NCI-H2227 treated with DMSO at 0.1 percent for 48 hours (cell line): ENCODE measurements at places on chromosomes 5 and 9.
A peak's percentile ranks its signal among the peaks of the same experiment; 100 is the strongest.

GRCh38 chr5:36180556-36181350, 28.8 kb downstream of the SKP2 start:
- no peak for DNase-seq

GRCh38 chr5:154395407-154396106, 50.2 kb upstream of the SAP30L start:
- no peak for DNase-seq

- DNase-seq, result peak; percentile 18
These were observed 17.5 kb downstream of the WHRN start for GRCh38 chr9:114487607-114488300.

DNA sequence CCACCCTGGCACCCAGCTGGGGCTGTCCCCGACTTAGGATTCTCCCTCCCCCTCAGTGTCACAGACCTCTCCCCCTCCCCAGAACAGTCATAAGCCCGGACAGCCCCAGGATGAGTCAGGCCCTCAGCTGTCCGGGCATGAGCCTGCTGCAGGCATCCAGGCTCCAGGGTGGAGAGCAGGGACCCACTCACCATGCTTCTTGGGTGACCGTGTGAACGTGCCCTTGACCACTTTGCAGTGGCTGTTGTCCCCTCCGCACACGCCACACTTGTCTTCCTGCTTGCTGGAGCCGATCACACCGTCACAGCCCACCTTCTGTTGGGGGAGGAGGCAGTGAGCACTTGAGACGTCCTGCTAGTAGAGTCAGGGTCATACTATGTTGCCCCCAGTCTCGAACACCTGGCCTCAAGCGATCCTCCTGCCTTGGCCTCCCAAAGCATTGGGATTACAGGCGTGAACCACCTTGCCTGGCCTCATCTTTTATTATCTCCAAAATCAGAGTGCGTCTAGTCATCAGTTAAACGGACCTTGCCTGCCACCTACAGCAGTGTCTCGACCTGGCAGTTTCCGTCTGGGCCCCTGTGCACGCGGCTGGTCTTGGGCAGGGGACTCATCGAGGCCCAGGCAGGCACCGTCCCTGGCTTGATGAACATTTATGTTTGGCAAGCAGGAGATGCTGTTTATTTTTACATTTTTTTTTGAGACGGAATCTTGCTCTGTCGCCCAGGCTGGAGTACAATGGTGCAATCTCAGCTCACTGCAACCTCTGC, 72.6 kb downstream of the ZNF354C start:
- DNase-seq, result no peak

GRCh38 chr5:177453852-177454396, 7.3 kb downstream of the PRR7 start:
- DNase-seq, result peak; percentile 63

DNA sequence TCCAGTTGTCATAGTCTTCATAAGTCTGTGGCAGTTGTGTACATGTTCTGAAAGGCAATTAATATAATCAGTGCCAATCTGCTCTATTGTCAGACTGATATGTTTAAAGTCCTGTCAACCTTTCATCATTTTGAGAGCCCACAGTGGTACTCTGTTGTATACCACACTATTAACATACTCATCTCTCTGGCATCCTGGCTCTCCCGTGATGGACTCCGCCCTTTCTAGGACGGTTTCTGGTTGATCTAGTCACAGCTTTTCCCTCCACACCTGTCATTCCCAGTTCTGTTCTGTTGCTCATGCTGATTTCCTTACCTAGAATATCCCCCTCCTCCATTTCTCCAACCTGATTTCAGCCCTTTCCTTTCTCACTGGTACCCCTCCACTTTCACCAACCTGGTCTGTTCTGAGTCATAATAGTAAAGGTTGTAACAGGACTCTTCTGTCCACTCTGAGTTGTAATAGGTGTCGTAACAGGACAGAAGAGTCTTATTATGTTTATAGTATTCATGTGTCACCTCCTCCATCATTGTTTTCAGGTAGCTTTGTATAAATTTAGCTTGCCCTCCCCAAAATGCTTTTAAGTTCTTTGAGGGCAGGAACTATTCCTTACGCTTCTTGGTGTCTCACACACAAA, 4.1 kb downstream of the PTCD2 start:
- DNase-seq, result no peak

DNA sequence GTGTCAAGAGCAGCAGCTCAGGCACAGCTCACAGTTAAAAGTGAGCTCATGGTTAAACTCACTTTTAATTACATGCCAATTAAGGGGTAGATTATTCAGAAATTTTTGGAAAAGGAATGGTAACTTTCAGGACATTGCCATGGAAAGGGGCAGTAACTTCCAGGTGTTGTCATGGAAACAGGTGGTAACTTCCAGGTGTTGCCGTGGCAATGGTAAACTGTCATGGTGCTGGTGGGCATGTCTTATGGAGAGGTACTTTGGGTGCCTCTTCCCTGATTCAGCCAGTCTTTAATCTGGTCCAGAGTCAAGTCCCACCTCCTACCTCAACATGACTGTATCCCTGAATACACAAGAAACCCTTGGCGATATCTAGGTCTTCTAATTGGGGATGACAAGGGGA, 223.2 kb upstream of the TAS2R1 start:
- DNase-seq, result no peak

DNA sequence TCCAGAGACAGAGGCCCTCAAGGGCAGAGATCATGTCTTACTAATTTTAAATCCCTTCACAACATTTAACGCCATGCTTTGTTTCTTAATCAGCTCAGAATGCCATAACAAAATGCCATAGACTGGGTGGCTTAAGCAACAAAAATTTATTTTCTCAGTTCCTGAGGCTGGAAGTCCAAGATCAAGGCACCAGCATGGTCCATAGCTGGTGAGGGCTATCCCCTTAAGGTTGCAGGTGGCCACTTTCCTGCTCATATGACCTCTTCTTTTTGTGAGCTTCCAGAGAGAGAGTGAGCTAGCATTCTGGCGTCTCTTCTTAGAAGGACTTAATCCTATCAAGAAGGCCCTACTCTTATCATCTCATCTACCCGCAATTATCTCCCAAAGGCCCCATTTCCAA, 470.3 kb downstream of the ZNF608 start:
- no peak for DNase-seq

GRCh38 chr5:172944741-172945140, 14.5 kb upstream of the RPL26L1 start:
- DNase-seq, result no peak

DNA sequence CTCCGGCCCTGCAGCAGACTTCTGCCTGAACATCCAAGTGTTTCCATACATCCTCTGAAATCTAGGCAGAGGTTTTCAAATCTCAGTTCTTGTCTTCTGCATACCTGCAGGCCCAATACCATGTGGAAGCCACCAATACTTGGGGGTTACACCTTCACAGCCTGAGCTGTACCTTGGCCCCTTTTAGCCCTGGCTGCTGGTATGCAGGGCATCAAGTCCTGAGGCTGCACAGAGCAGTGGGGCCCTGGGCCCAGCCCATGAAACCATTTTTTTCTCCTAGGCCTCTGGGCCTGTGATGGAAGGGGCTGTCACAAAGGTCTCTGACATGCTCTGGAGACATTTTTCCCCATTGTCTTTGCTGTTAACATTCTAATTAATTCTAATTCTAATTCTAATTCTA, 680.6 kb downstream of the ELAVL2 start:
- DNase-seq, result no peak

DNA sequence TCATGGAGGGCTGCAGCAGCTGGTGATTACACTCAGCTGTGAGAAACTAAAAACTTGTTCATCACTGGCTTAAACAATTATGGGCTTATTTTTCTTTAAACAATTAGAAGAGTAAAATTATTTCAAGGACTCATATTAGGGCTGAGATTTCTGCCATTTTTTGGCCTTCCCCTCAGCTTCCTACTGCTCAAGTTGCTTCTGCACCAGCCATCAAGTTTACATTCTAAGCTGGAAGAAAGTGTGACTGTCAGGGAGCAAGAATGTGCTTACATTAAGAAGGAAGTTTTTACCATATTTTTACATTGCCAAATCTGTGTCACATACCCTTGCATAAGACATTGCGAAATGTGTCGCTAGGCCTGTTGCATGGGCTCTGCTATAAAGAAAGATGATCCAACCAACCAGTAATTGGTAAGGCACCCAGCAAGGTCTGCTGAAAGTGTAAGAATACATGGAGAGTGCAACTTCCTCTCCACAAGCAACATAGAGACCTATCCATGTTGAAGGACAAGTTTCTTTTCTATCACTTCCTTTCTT, 260.3 kb upstream of the CDH10 start:
- no peak for DNase-seq

GRCh38 chr9:37515620-37516258, 30.0 kb downstream of the POLR1E start:
- DNase-seq, result no peak

DNA sequence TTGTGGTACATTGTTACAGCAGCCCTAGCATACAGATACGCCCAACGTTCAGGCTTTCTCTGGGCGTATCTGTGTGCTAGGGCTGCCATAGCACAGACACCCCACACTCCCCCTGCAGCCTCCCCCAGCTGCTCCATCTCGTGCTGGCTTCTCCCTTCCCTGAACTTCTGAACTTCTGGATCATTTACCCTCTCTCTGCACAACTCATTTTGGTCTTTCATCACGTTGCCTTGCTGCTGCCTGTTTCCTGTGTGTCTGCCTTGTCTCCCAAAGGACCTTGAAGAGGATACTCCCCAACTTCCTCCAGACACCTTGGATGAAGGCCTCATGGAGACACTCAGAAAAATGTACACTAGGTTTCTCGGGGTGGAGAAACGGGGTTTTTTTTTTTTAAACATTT, 37.3 kb downstream of the SLIT3 start:
- DNase-seq, result no peak

DNA sequence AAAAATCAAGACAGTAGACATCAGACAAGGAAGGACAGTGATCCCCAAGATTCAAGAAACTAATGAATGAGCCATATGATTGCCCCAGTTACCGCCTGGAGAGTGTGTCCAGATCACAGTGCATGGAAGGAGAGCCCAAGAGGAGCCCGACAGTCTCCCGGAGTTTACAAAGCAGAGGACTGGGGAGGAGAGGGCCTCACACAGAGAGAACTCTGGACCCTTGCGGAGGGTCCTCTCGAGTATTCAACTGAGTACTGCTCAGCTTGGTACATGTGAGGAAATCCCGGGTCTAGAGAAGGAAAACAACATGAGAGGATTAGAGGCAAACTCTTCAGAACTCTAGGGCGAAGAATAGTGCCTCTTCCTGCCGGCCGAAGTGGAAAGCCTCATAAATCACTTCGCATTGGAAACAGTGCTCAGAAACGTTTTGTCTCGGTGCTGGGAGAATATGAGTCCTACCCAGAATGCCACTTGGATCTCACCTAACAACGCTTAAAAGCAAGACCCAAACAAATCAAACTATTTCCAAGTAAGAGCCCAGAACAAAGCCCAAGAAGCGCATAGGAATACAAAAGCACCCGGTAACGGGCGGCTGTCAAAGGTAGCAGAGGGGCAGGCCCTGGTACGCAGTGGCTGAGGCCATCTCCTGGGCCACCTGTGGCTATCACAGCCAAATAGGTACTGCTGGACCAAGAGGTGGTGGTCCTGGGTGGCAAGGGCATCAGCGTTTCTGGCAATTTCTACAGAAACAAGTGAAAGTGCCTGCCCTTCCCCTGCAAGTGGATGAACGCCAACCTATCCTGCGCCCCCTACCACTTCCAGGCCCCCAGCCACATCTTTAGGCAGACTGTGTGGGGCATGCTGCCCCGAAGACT, 36.0 kb downstream of the FAM78A start:
- DNase-seq, result no peak

DNA sequence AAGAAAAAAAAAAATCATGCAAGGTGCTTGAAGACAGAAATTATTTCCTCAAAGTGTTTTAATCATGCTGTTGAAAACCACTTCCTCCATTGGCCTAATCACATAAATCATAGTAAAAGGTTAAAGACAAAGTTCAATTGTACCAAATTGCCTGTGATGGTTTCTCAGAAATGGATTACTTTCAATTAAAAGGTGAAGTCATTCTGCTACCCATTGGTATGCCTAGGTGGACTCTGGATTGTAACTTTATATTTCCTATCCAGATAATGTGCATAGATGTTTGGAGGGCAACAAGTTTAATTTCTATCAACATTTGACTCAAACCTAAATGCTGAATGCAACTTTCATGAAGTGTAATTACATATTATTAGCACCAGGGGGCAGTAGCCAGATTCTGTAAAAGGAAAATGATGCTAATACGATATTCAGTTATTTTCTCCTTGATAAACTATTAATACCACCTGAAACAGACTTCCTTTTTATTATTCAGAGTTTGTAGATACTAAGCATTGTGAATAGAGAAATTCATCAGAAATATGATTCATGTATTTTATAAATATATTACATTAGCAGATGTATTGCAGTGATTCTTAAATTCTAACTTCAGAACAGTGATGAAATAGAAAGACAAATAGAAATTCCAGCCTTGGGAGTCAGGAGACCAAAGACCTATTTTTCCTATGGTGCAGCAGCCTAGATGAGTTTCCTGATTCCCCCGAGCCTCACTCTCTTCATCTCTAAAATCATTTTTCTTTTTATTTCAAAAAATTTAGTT, 148.2 kb downstream of the CAAP1 start:
- peak; percentile 13 for DNase-seq

GRCh38 chr5:32222723-32223470, 48.8 kb upstream of the GOLPH3 start:
- DNase-seq, result no peak

DNA sequence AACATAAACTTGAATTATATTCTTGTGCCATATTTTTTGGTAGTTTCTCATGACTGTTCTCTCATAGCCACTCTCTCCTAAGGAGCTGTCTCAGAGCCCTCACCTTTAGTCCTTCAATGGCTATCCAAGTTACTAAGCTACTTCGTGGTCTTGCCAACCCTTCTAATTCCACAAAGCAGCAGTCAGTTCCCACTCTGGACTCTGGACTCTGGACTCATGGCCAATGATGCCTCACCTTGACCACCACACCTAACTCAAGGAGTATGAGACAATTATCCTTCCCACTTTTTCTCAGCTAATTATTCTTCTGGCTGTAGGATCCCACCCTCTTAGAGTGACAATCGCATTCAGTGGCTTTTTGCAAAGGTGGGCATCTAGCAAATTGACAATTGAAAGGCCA, 42.2 kb downstream of the TUSC1 start:
- DNase-seq, result no peak

GRCh38 chr5:58133631-58134296, 326.1 kb downstream of the PLK2 start:
- no peak for DNase-seq

DNA sequence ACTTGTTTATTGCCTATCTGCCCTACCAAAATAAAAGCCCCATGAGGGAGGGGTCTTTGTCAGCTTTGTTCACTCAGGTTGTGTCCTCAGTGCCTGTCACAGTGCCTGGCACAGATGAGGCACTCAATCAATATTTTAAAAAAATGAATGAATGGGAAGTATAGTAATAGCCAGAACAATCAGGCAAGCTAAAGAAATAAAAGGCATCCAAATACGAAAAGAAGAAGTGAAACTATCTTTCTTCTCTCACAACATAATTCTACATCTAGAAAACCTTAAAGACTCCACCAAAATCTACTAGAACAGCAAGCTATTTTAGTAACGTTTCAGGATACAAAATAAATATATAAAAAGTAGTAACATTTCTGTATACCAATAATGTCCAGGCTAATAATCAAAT, 37.8 kb upstream of the C5orf63 start:
- no peak for DNase-seq

DNA sequence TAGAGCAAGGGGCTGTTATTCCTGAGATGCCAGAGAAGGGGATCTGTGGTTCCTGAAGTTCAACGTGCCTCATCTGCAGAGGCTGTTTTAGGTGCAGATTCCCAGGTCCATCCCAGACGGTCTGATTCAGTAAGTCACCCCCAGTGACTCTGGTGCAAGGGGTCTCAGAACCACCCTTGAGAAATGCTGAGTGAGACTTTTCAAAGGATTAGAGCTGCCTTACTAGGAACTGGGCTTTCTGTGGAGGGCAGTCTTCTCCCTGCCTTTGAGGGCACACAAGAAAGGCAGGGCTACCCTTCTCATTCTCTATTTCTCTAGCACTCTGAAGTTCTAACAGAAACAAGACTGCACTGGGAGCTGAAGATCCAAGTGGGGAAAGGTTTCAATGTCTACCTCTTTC, 66.5 kb downstream of the FAM114A2 start:
- DNase-seq, result no peak
